Glomerular endothelial cell (primary cell): ENCODE measurements at places on chromosomes 6 and 20.

GRCh38 chr20:52105442-52106422 is 85.8 kb downstream of the ZFP64 start:
- no peak for DNase-seq

DNA sequence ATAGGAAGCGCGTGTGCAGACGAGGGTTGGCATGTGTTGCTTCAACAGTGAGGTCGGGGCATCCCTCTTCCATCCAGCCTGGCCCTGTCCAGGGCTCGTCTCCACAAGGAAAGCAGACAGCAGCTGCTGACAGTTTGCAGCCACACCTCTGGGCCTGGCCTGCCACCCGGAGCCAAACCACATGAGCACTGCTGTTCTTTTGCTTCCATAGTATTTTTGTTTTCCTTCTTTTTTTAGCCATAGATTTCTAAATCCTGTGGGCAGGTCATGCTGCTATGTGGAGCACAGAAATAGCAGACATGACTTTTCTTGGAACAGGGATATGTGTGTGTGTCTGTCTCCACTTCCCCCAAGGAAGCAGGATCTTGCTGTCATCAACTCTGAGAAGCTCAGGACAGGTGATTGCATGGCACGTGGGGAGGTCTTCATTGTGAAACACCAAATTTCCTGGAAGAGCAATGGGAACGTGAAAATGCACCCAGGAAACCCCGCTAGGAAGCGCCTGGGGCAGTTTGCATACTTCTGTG is 167.4 kb downstream of the DTNBP1 start:
- no peak for DNase-seq

DNA sequence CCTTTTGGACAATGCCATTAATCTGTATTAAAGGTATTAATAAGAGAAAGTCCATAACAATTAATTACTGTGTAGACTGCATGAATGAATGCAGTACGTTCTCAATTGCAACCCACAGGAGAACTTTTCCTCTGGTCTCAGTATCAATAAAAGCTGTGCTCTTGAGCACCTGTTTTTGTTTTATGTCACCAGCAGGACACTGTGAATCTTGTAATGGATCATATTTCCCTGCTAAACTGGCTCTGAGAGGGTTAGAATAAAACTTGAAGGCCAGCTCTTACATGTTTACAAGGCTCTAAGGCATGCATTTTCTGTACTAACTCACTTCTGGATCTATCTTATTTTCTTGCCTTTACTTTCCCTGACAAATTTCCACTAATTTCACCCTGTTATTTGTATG is 214.3 kb upstream of the PLN start:
- no peak for DNase-seq

GRCh38 chr6:128696691-128697689 is 176.6 kb upstream of the PTPRK start:
- DNase-seq: peak; percentile 52

- no peak for DNase-seq
Observed at GRCh38 chr20:46277602-46278001, 30.7 kb downstream of the CDH22 start.

GRCh38 chr6:168939796-168940195 is 313.9 kb downstream of the THBS2 start:
- DNase-seq: no peak
